Eye (tissue), 1 donor: ENCODE measurements at places on chromosomes 4 and X.

DNA sequence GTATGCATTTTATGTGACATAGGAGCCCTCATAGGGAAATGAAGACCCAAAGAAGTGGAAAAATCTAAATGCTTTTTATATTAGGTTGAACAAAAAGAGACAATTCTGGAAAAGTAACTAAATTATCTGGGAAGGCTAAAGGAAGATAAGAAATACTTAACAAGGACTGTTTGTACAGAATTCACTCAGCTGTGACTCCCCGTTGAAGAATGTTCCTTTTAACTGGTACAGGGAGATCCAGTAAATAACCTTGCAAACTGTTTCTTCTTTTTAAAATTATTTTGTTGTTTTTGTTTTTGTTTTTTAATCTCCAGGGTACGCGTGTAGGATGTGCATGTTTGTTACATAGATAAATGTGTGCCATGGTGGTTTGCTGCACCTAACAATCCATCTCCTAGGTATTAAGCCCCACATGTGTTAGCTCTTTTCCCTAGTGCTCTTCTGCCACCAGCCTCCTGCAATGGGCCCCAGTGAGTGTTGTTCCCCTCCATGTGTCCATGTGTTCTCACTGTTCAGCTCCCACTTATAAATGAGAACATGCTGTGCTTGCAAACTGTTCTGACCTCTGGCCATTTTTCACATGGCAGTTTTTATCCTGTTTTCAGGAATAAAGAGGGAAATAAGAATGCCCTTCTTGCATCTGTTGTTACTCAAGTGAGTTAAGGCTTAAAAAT lies 81.7 kb downstream of the PWWP3B start:
- no peak for DNase-seq

- DNase-seq: no peak
These were observed 24.0 kb upstream of the SCML1 start for GRCh38 chrX:17713288-17713687.

- no peak for DNase-seq
These were observed 47.3 kb downstream of the SETD7 start for GRCh38 chr4:139508581-139509237.

DNA sequence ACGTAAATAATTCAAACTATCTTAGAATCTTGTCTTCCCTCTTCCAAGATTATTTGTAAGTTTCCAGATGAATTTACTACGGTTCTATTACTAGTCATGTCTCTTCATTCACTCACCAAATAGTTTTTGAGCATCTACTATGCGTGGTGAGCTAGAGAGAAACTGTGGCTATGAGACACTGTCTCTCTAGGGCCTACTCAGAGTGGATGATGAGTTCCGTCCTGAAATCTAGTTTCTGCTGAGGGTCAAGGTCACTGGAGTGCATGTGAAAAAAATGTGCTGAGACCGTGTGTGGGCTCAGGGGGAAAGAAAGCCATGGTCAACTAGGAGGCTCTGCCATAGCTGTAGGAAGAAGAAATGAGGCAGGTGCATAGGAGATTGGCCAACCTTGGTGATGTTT lies 320.2 kb upstream of the GATB start:
- DNase-seq: no peak

- DNase-seq: peak; percentile 24
These were observed 5.6 kb upstream of the CT45A1 start for GRCh38 chrX:135707880-135708279.

- no peak for DNase-seq
These were observed 993.0 kb upstream of the LCORL start for GRCh38 chr4:19014594-19014993.

GRCh38 chr4:163167333-163167626 lies 590 bp upstream of the NAF1 start:
- DNase-seq: peak; percentile 75

GRCh38 chrX:2632533-2633504 lies 58.3 kb upstream of the CD99 start:
- peak; percentile 56 for DNase-seq

DNA sequence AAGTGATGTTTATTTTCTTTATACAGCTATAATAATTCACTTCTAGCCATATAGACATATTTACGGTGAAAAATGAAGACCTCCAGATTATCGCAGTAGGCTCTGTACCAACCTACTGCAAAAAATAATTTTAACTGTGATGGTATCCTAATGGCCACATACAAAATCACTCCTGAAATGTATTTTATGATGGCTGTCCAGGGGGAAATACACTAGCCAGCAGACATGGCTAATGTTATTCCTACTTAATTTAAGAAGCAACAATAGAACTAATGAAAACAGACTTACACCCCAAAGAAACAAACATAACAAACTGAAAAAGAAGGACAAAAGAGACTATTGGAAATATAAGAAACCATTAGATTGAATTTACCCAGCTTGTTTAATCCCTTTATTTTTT lies 4.6 kb downstream of the NKX6-1 start:
- DNase-seq: peak; percentile 66

DNA sequence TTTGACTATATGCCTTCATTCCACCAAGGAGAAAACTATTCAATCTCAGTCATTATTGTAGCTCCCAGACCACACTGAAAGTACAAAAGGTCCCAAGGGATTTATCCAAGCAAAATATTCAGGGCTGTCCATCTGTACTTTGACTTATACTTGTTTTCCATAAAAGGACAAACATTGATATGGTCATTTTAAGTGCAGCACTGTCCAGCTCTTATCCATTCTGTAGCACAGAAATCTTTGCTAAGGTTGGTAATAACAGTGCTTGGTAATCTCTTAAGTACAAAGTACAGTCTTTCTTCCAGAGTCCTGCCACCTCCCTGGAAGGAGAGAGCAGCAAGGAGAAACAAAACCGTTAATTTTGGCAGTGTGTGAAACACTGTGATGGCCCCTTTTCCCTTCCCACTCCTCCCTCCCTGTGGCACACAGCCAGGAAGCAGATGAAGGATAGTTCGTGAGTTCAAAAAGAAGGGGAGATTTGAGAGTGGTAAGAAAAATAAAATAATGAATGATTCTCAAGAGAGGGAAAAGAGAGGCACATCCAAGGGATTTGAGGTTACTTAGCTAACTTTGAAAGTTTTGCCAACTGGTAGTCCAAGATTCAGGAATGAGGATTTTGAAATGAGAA lies 6.8 kb upstream of the CXCL2 start:
- DNase-seq: no peak

- DNase-seq: no peak
These were observed 1372.7 kb upstream of the AGA start for GRCh38 chr4:178814908-178815307.

DNA sequence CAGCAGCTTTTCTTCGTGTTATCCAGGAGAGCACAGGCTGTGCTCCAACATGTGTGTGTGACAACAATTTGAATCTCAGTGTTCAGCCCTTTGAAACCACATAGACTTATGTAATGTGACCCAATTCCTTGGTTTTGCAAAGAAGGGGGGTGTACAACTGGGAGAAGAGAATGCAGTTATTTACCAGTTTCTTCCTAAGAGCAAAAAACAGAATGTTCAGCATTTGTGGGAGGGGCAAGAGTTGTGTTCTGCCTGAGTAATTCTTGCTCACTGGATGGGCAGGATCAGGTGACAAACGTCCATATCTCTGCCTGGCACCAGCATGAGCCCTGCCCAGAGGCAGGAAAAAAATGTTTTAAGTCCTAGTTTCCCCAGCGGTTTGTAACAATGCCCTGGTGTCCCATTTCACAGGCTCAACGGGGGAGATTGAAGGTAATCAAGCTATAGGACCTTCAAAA lies 72.0 kb downstream of the PRPS1 start:
- DNase-seq: no peak

- no peak for DNase-seq
These were observed 1.1 kb downstream of the RPS3A start for GRCh38 chr4:151100531-151100930.

GRCh38 chr4:56757821-56758411 lies 63.6 kb downstream of the SPINK2 start:
- peak; percentile 51 for DNase-seq

GRCh38 chr4:101823864-101824263 lies 33.3 kb downstream of the BANK1 start:
- DNase-seq: no peak

DNA sequence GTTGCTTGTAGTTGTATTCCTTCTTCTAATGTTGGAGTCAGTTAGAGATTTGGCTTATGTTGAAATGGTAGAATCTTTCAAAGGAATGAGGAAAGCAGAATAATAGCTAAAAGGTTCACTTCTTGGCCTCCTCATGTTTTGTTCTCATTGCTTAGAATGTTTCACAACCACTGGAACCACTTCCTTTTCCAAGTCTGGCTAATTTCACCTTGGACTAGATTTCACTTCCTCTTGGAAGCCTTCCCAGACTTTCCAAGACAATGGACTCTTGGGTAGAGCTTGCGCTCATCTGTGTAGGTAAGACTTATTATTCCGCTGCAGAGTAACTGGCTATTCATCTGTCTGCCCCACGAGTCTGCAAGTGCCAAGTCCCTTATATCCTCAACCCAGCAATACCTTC lies 8.3 kb downstream of the SPATA18 start:
- no peak for DNase-seq

- no peak for DNase-seq
These were observed 36.3 kb downstream of the SULT1E1 start for GRCh38 chr4:69823481-69824186.

DNA sequence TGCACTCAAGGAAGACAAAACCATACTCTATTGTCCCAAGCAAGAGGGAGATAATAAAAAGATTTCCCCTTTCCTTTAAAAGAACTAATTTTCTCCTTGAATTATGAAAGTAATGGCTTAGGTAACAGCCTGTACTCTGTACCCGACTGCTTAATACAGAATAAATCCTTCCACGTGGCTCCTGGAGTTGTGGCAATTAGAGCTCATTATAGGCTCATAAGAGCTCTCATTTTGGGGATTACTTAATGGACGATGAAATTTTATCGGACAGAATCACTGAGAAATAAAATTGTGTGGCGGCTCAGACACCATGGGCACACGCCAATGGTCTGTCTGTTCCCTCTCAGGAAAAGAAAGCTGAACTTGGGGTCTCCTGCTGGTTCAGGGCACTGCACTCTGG lies 2.8 kb upstream of the GSX2 start:
- DNase-seq: no peak

DNA sequence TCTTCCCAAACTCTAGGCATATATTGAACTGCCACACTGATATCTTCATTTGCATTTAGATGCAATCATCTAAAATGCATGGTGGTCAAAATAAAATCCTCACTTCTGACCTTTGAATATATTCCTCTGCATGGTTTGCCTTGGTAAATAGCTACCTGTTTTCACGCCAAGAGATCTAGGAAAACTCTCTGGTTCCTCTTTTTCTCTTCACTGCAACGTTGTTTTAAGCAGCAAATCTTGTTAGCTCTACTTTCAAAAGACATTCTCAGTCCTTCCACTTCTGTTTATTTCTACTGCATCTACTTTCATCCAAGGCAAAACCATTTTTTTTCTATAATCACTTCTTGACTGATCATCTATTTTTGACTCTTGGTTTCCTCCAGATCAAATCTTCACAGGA lies 1001.6 kb upstream of the GRID2 start:
- DNase-seq: no peak

- no peak for DNase-seq
These were observed 37.7 kb upstream of the MAGEB18 start for GRCh38 chrX:26100421-26100920.

GRCh38 chr4:152195888-152196287 lies 340.0 kb downstream of the FBXW7 start:
- no peak for DNase-seq

- peak; percentile 54 for DNase-seq
These were observed 278.3 kb downstream of the INPP4B start for GRCh38 chr4:142567620-142568451.

- DNase-seq: no peak
These were observed 205.4 kb upstream of the GK2 start for GRCh38 chr4:79613269-79613935.

GRCh38 chr4:189792924-189793618 lies 147.6 kb upstream of the FRG1 start:
- DNase-seq: peak; percentile 95
